Endothelial cell of umbilical vein (primary cell): ENCODE measurements at places on chromosomes 16 and 17. TPM values are rescaled to one million over a fixed set of nuclear protein-coding genes. Genes with fewer than 3 reads are reported as not detected.

The TMEM106A gene
- 11.5 and 14.8 TPM in 2 replicates for total RNA-seq

The NPIPA5 gene
- total RNA-seq = 6.5 and 11.3 TPM in 2 replicates

The CLEC18A gene
- total RNA-seq = 0.46 and 0.51 TPM in 2 replicates

The KRT28 gene
- total RNA-seq = not detected in 2 replicates

The PRSS27 gene
- total RNA-seq = 0.53 and 0.60 TPM in 2 replicates

The TUBD1 gene
- total RNA-seq = 11.3 and 11.6 TPM in 2 replicates

The DNAH9 gene
- not detected in 2 replicates for total RNA-seq

The CDH16 gene
- total RNA-seq = not detected in 2 replicates

The GGT6 gene
- total RNA-seq = not detected in 2 replicates

The GOSR2 gene
- 53.0 and 54.7 TPM in 2 replicates for total RNA-seq

The CCL13 gene
- total RNA-seq = not detected in 2 replicates

The NHLRC4 gene
- 0.30 and 0.73 TPM in 2 replicates for total RNA-seq

The NLRC3 gene
- total RNA-seq = 3.4 and 8.2 TPM in 2 replicates

The CHTF8 gene
- total RNA-seq = 131 and 139 TPM in 2 replicates

The FOXJ1 gene
- not detected in 2 replicates for total RNA-seq

GRCh38 chr16:888901-889570 is 81.7 kb downstream of the LMF1 start:
- DNase-seq = no peak

- DNase-seq = no peak
These were observed 5.0 kb upstream of the SALL1 start for GRCh38 chr16:51155820-51156806.

DNA sequence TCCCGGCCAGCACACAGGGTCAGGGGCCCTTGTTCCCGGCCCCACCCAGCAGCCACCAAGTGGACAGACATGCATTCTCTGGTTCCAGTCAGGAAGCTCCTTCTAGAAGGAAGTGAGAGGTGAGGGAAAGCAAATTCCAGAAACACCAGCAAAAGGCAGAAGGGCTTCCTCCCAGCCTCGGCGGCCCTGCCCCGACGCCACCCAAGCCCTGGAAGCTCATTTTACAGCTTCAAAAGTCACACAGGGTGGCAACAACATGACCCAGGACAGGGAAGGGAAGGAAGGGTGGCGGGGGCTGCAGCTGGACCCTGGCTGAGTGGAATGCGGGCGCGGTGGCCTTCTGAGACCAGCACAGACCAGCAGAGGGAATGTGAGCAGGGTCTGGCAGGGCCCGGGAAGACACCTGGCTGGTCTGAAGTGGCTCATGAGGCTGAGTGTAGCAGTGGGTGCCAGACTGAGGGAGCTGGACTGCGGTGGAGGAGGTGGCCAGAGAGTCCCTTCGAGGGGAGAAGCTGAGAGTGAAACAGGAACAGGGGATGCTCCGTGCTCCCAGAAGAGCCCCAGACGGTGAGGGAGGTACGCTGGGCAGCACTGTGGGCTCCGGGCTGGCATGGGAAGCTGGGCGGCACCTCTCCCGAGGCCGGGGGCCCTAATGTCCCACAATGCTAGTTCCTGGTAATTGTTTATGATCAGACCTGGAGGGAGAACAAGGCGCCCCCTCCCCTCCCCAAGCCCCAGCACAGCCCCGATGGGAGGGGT is 1.9 kb upstream of the UNC13D start:
- DNase-seq = peak; percentile 45

GRCh38 chr16:4957420-4957719 is 760 bp upstream of the SEC14L5 start:
- DNase-seq = no peak

DNA sequence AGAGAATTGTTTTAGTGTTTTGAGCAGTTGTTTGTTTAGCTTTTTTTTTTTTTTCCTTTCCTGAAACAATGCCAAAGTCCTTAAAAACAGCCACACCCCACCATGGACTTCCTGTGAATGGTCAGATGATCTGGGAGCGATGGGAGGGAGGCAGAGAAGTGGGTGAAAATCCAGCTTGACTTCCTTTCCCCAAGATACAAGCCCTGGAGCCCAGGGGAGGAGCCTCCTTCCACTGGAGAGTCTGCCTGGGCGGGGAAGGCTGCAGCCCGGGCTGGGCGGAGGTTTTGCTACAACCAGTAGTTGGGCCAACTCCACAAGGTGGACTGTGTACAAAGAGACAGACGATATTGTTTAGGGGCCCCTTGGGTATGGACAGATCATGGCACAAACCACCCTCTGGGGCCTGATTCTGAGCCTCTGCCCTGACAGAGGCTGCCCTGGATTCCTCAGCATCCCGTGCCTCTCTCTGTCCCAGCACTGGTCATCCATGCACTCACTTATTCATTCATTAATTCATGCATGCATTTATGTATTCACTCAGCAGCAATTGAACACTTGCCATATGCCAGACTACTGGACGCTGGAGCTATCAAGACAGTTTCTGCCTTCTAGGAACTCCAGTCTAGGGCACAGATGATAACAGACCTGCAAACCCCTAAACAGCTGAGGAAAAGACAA is 29.8 kb downstream of the WSB1 start:
- DNase-seq = peak; percentile 77

DNA sequence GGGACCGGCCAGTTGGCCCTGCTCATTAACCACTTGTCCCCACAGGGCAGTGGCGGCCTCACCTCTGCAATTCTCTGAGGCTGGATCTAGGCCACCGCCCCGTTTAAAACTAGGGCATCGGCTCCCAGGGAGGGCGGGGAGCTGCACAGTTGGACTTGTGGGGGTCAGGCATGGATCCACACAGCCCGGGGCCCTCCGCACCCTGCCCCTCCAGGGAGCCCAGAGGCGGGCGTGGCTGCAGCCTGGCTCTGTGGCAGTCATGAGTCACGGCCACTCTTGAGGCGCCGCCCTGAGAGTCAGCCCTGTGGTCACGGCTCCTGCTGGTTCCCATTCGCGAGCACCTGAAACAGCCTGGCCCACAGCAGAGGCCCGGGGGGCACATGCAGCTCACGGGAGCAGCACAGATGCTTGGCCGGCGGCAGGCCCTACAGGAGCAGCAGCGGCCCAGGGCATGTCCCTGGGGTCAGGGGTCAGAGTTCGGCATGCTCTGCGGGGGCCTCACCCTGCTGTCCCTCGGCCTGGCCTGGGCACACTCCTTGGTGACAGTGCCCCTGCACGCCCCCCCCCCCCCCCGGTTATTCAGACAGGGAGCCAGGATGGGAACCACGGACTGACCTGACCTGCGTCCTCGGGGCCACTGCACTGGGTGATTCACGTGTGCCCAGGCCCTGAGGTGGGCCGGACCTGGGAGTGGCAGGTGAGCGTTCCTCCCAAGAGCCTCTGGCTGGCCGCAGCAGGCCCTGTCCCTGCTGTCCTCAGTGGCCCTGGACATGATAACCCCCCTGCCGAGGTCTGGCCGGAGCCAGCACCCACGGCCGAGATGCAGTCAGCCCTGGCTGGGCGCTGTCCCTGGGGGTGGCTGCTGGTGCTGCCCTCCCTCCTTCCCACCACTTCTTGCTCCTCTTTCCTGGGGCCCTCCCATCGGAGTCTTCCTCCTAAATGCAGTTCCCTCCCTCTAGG is 8.2 kb downstream of the CAPN15 start:
- DNase-seq = no peak

GRCh38 chr17:48051283-48051682 is 3.1 kb downstream of the NFE2L1 start:
- no peak for DNase-seq

DNA sequence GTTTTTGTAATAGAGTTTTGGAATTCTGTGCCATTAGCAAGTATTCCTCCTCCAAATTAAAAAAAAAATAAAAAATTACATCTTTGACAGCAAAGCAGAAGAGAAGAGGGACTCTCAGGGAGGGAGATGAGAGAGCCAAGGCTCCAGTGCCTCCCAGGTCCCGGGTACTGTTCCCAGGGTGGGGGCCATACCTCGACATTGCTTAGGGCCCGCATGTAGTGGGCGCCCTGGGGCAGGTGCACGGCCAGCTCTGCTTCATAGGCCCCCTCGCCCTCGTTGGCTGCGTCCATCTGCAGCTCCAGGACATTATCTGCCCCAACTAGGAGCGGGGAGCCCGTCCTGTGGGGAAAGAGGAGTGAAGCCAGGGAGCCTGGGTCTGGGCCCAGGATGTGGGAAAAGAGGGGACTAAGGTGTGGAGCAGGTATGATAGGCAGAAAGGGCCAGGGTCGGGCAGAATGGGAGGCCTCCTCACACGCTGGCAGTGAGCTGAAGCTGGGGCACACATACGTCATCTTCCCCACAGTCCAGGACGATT is 11.2 kb downstream of the ITGA2B start:
- DNase-seq = no peak

GRCh38 chr16:4783951-4784336 is 4.2 kb downstream of the SEPTIN12 start:
- DNase-seq = no peak

GRCh38 chr17:21194226-21194625 is 19.7 kb downstream of the TMEM11 start:
- no peak for DNase-seq

- peak; percentile 30 for DNase-seq
These were observed 1.4 kb downstream of the DDX42 start for GRCh38 chr17:63775420-63775819.

DNA sequence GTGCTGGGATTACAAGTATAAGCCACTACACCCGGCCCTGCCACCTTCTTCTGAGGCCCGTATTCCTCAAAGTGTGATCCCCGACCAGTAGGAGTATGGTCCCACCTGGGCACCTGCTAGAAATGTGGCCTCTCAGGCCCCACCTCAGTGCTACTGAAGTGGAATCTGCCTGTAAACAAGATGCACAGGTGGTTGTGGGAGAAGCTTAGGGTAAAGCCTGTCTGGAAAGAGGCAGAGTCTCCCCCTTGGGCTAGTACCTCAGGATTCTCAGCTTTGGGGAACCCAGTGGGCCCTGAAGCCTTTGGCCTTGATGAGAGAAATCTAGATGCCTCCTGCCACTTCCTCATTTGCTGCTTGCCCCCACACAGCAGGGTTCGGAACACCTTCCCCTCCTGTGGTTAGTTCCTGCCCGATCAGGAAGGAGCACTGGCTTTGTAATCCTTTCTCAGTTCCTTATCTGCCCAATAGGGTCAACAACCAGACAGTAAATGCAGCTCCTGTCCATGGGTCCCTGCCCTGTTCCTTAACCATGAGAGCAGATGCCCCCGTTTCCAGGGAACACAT is 25.2 kb downstream of the TK2 start:
- no peak for DNase-seq

- DNase-seq = no peak
These were observed 248.7 kb downstream of the ABCC12 start for GRCh38 chr16:47907109-47907508.

GRCh38 chr16:51651061-51651466 is 500.0 kb upstream of the SALL1 start:
- no peak for DNase-seq

GRCh38 chr17:7122381-7122780 is 7.8 kb upstream of the ASGR2 start:
- peak; percentile 54 for DNase-seq

DNA sequence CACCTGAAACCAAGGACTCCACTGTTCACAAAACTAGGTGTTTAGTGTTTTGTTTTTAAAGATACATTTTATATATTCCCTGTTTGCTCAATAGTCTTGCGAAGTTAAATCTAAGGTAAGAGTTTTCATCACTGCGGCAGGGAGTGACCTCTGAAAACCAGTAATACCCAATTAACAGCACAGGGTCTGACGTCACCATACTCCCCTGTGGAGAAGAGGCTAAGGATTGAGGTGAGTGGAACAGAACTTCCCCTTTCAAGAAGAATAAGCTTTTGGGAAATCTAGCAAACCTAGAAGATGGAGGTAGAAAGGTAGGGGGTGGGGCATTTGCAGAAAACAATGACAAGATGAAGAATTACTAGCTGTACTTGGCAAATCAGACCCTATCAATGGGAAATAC is 120.7 kb downstream of the CDH8 start:
- DNase-seq = no peak

DNA sequence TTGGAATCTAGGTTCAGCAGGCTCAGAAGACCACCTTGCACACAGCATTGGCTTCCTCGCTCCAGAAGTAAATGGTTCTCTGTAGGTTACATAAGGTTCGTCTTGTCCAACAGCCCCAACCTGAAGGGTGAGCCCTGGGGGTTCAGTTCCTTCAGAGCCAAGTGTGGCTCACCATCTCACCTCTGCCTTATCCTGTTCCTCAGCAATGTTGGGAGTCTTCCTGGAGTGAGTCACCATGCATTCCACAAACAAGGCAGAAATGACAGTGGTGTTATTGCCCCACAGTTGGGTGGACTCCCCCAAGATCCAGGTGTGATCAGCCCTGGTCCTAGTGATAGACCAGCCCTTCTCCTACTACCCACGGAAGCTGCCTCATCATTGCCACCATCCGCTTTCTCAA is 26.8 kb upstream of the SMPD3 start:
- no peak for DNase-seq
